Diencephalon (tissue), 1 donor: ENCODE measurements at places on chromosomes 5 and 9. TPM values are rescaled to one million over a fixed set of nuclear protein-coding genes. Genes with fewer than 3 reads are reported as not detected.

BTNL3 gene
- not detected for total RNA-seq

C6 gene
- 1.6 TPM for total RNA-seq

NSG2 gene
- 655 TPM for total RNA-seq

SEC16A gene
- 19.1 TPM for total RNA-seq

FOXI1 gene
- not detected for total RNA-seq

EIF4E1B gene
- total RNA-seq, result 0.46 TPM

PCDHA1 gene
- 13.8 TPM for total RNA-seq

TLX3 gene
- not detected for total RNA-seq

GADD45G gene
- total RNA-seq, result 8.8 TPM

RANBP17 gene
- 189 TPM for total RNA-seq

ENHO gene
- 58.8 TPM for total RNA-seq
